ENCODE measurements at places on chromosomes 7 and 10. TPM values are rescaled to one million over a fixed set of nuclear protein-coding genes. Genes with fewer than 3 reads are reported as not detected.

DNA sequence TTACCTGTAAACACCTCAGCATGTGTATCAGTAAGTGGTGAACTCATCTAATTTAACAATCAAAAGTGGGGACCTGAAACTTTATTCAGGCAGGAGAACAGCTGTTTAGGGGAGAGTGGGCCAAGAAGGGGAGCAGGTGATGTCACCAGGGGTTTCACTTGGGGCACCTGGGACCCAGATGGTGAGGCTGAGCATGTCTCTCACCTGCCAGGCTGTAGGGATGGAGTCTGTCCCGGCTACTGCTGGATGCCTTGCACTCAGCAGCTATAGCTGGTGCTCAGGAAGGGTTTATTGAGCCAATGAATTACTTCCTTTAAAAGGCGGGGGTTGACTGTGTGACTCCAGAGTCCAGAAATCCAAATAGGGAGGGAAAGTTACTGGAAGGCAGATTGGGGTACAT lies 23.0 kb downstream of the CDH23 start:
- no peaks in the 10 kb centered on the region for H3K36me3 ChIP-seq
- H3K27me3 ChIP-seq = peaks cover 13% of the 10 kb centered on the region
- DNase-seq = no peak
- no peak overlapping the region for H3K27ac ChIP-seq
- H3K4me3 ChIP-seq = no peak overlapping the region
- no peaks in the 10 kb centered on the region for H3K4me1 ChIP-seq

- H3K36me3 ChIP-seq = no peaks in the 10 kb centered on the region
- peak within 1 kb of the TSS; percentile 97 for H3K27ac ChIP-seq
These were observed at the start of gene CTBP2 for GRCh38 chr10:125159932-125160855. TSS of gene CTBP2 (minus strand) at chr10:125160563.

GRCh38 chr10:18397906-18398305 lies 253.5 kb downstream of the NSUN6 start:
- H3K27me3 ChIP-seq = no peaks in the 10 kb centered on the region
- no peaks in the 10 kb centered on the region for H3K36me3 ChIP-seq
- DNase-seq = no peak
- H3K4me1 ChIP-seq = peaks cover 3% of the 10 kb centered on the region

DNA sequence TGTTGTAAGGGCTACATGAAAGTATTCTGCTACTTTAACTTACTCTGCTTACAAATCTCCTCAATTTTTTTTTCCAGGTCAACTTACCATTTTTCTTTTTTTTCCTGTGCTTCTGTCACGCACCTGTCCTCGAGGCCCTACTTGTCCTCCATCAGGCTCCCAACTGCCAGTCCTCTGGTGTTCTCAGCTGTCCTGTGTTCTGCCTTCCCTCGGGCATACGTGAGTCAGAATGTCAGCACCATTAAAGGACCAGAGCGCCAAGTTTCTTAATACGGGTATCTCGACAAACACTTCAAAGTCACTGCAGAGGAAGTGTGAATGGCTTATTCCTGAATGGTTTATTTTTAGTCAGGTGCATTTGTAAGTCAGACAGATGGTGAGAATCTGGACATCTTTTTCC lies at the start of gene TEX47:
Gene TEX47 (minus strand): TSS at position 185 of the 400 bp plus-strand sequence. CDS start 795 bp downstream, outside the sequence.
- H3K4me1 ChIP-seq = no peaks in the 10 kb centered on the region
- DNase-seq = no peak
- no peak within 1 kb of the TSS for H3K27ac ChIP-seq
- no peak within 1 kb of the TSS for H3K4me3 ChIP-seq
- H3K36me3 ChIP-seq = no peaks in the 10 kb centered on the region

- no peak overlapping the region for H3K4me3 ChIP-seq
- no peaks in the 10 kb centered on the region for H3K36me3 ChIP-seq
- no peak overlapping the region for H3K27ac ChIP-seq
- no peaks in the 10 kb centered on the region for H3K4me1 ChIP-seq
- H3K27me3 ChIP-seq = no peaks in the 10 kb centered on the region
These were observed 35.1 kb downstream of the FOXK1 start for GRCh38 chr7:4716946-4717795.

DNA sequence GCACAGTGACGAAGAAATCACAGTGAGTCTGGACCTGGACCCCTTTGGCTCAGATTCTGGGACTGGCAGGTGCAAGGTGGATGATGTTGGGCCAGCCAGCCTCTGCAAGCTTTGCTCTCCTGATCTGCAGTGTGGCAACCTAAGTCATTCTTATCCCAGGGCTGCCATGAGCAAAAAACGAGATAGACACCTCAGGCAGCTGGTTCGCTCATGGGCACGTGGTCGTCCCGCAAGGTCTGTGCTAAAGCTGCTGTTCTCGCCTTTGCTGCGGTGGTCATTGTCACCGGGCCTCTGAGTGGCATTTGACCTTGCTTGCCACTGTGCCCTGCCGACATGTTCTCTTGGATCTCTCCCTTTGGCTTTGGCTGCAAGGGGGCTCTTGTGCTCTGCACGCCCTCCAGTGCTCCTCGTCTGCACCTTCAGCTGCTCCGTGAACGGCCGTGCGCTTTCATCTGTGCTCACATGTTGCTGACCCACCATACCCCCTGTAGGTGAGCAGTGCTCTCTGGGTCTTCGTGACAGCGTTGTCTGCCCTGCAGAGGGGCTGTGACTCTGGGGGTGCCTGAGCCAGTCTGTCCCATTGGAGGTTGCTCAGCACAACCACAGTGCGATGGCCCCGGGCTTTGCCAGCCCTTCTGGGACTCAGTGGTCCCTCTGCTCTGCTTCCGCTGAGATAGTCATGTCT lies 317.0 kb downstream of the GLRX3 start:
- H3K27ac ChIP-seq = no peak overlapping the region
- H3K36me3 ChIP-seq = no peaks in the 10 kb centered on the region
- DNase-seq = no peak
- no peaks in the 10 kb centered on the region for H3K4me1 ChIP-seq
- no peak overlapping the region for H3K4me3 ChIP-seq
- no peaks in the 10 kb centered on the region for H3K27me3 ChIP-seq

DNA sequence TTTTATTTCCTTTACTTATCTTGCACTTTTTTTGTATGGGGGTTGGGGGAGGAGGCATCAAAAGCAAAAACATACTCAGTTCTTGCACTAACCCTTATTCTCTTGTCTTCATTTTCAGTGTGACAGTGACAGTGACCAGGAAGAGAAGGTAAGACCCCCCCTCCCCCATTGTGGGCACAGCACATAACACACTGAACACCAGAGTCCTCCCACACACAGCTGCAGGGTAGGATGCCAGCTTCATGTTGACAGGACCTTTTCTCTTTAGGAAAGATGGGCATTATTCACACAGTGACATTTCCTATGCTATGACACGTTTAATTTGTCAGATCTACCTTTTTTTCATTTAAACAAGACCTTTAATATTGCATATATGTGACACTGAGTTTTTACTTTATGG lies 696.3 kb upstream of the GALNT17 start:
- H3K27ac ChIP-seq = no peak overlapping the region
- no peak for DNase-seq
- H3K4me1 ChIP-seq = no peaks in the 10 kb centered on the region
- H3K27me3 ChIP-seq = no peaks in the 10 kb centered on the region
- H3K36me3 ChIP-seq = no peaks in the 10 kb centered on the region

GRCh38 chr10:82867056-82867455 lies 992.1 kb downstream of the NRG3 start:
- no peaks in the 10 kb centered on the region for H3K36me3 ChIP-seq
- H3K4me3 ChIP-seq = no peak overlapping the region
- H3K4me1 ChIP-seq = no peaks in the 10 kb centered on the region
- no peaks in the 10 kb centered on the region for H3K27me3 ChIP-seq
- DNase-seq = no peak

GRCh38 chr10:51960494-51960895 lies 261.1 kb upstream of the CSTF2T start:
- H3K27me3 ChIP-seq = no peaks in the 10 kb centered on the region
- no peaks in the 10 kb centered on the region for H3K4me1 ChIP-seq
- H3K27ac ChIP-seq = no peak overlapping the region
- DNase-seq = peak; percentile 37

- H3K27me3 ChIP-seq = no peaks in the 10 kb centered on the region
- H3K27ac ChIP-seq = no peak overlapping the region
- H3K36me3 ChIP-seq = no peaks in the 10 kb centered on the region
- H3K4me3 ChIP-seq = no peak overlapping the region
- H3K4me1 ChIP-seq = no peaks in the 10 kb centered on the region
- DNase-seq = no peak
These were observed 496.2 kb downstream of the TNS3 start for GRCh38 chr7:47085491-47086275.

GRCh38 chr10:126012485-126012884 lies 116.1 kb downstream of the FANK1 start:
- no peaks in the 10 kb centered on the region for H3K4me1 ChIP-seq
- no peak overlapping the region for H3K27ac ChIP-seq
- DNase-seq = no peak
- H3K27me3 ChIP-seq = no peaks in the 10 kb centered on the region

DNA sequence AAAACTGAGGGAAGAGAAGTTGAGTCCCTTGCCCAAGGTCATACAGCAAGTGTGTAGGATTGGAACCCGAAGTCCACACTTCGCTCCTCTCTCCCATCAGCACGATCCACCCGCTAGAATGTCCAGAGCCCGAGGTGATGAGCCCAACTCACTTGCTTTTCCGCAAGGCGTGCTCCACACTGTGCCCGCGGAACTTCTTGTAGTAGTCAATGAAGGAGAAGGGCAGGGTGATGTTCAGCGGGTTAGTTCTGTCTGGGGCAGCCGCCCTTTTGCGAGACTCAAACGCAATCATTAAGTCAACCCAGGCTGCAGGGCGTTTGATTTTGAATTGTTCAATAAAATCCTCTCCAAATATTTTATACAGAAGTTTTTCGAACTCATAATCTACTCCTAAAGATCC lies 58.6 kb downstream of the PNLIPRP2 start:
- H3K27ac ChIP-seq = no peak overlapping the region
- H3K36me3 ChIP-seq = no peaks in the 10 kb centered on the region
- H3K4me3 ChIP-seq = no peak overlapping the region
- no peaks in the 10 kb centered on the region for H3K4me1 ChIP-seq
- no peaks in the 10 kb centered on the region for H3K27me3 ChIP-seq
- no peak for DNase-seq

DNA sequence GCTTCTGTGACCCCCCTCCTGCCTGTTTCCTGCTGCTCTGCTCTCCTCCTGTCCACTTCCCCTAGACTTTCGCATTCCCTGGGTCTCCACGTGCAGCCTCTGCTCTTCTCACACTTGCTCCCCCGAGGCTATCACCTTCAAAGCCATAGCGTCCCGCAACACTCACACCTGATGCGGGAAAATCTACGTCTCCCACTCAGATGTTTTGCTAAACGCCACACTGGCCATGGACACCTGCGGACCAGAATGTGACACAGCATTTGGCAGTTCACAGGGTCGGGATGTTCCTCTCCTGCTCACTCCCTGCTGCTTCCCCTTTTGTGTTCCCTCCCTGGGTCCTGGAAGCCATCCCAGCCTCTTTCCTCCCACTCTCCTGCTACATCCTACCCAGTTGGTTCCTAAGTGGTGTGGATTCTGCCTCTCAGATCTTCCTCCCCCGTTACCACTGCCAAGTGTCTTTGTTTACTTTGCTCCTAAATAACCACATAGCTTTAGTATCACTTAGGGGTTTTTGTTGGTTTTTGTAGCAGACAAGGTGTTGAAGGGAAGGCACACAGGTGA lies 33.7 kb upstream of the RBM33 start:
- H3K27me3 ChIP-seq = no peaks in the 10 kb centered on the region
- DNase-seq = no peak
- H3K36me3 ChIP-seq = no peaks in the 10 kb centered on the region

DNA sequence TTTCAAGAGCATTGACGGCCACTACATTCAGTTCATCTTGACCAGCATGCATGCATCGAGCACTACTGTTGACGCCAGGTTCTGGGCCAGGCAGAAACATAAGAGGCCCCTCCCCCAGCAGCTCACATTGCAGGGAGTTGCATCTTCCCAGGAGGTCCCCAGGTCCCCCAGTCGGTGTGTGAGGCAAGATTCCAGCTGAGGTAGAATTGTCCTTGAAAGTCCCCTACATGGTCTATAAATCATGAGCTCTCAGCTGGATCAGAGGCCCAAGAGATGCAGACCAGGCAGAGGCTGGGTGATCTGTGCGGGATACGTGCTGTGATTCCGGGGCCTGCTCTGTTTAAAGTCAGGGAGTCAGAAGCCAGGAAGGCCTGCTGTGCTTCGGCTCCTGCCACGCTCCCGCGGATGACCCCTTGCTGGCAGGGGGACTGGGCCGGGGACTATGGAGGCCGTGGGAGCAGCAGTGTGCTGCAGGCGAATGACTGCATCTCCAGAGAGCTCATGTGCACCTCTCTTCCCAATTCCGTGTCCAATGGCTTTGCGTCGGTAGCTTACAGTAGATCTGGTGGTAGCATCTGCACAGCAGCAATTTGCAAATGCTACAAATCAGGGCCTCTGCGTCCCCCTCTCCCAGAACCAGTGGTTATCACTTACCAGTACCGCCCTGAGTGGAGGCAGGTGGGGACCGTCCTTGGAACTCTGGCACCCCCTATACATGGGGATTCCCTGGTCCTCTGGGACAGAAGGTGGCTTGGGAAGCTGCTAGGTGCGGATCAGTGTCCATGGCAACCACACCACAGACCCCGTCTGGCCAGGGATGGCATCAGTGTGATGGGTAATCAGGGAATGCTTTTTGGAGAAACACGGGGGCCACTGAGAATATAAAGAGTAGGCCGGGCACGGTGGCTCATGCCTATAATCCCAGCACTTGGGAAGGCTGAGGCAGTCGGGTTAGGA lies 93.6 kb downstream of the RGS10 start:
- H3K27me3 ChIP-seq = no peaks in the 10 kb centered on the region
- no peaks in the 10 kb centered on the region for H3K4me1 ChIP-seq
- H3K27ac ChIP-seq = no peak overlapping the region
- H3K36me3 ChIP-seq = no peaks in the 10 kb centered on the region

- H3K27ac ChIP-seq = no peak overlapping the region
- no peaks in the 10 kb centered on the region for H3K27me3 ChIP-seq
- no peak for DNase-seq
- no peak overlapping the region for H3K4me3 ChIP-seq
These were observed 83.7 kb downstream of the VPS50 start for GRCh38 chr7:93315896-93316295.

GRCh38 chr10:115033898-115034297 lies 59.3 kb upstream of the ATRNL1 start:
- H3K27me3 ChIP-seq = no peaks in the 10 kb centered on the region
- no peak for DNase-seq
- H3K4me1 ChIP-seq = no peaks in the 10 kb centered on the region
- no peaks in the 10 kb centered on the region for H3K36me3 ChIP-seq
- no peak overlapping the region for H3K27ac ChIP-seq

GRCh38 chr10:77763453-77764430 lies 126.1 kb upstream of the KCNMA1 start:
- H3K27me3 ChIP-seq = no peaks in the 10 kb centered on the region
- no peaks in the 10 kb centered on the region for H3K4me1 ChIP-seq
- no peak for DNase-seq

DNA sequence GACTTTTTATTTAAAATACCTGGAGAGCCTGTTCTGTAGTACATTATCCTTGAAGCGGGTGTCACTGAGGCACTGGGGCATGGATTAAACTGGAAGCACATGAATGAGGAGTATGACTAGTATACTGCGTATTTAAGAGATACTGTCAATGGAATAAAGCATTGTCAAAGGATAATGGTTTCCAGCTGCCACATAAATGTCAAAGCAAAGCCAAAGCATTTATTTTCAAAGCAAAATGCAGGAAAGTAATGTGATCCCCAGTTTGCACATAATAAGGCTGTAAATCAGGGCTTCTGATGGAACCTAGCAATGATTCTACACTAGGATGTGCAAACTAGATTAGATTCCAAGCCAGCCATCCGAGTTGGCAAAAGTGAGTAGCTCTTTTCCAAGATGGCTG lies 240.1 kb downstream of the POU6F2 start:
- no peak for DNase-seq
- no peaks in the 10 kb centered on the region for H3K4me1 ChIP-seq
- peaks cover 2% of the 10 kb centered on the region for H3K27me3 ChIP-seq
- H3K27ac ChIP-seq = no peak overlapping the region

The CLDN3 gene
- 236 TPM for polyA plus RNA-seq

The C10orf143 gene
- 3.7 TPM for polyA plus RNA-seq

The GPRIN2 gene
- 15.0 TPM for polyA plus RNA-seq

The CCL26 gene
- not detected for polyA plus RNA-seq

The NRG3 gene
- 0.72 TPM for polyA plus RNA-seq

The CDH23 gene
- polyA plus RNA-seq = 1.4 TPM

The SPDYE9 gene
- polyA plus RNA-seq = not detected
